Dermis blood vessel endothelial cell (primary cell): ENCODE measurements at places on chromosomes 16 and 17. TPM values are rescaled to one million over a fixed set of nuclear protein-coding genes. Genes with fewer than 3 reads are reported as not detected.
A peak's percentile ranks its signal among the peaks of the same experiment; 100 is the strongest.

DNA sequence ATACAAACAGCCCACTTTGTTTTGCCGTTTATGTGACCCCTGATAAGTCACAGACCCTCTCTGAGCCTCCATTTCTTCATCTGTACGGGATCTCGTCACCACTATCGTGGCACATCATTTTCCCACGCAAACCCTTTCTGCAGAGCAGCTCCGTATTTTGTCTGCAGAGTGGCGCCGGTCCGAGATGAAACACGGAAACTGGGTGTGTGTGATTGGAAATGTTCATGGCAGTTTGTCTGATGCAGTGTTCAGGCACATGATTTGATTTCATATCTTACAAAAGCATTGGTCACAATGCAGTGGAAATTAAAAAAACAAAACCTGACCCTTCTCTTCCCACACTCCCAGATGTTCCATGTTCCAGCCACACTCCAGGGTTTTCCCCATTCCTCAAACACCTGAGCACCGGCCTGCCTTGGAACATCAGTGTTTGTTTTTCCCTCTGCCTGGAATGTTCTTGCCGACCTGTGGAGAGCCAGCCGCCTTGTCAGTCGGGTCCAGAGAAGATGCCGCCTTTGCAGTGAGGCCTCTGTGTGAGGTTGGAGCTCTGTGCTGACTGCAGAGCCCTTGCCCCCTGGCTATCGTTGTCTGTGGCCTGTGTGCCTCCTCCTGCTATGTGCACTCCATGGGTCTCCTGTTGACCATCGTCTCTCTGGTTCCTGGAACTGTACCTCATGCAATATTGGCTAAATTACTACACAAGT is 39.2 kb downstream of the NT5M start:
- no peak for DNase-seq

- DNase-seq: no peak
Observed at GRCh38 chr17:31621566-31621965, 230.1 kb downstream of the RAB11FIP4 start.

GRCh38 chr17:29526322-29526721 is 40.5 kb downstream of the ABHD15 start:
- DNase-seq: no peak

DNA sequence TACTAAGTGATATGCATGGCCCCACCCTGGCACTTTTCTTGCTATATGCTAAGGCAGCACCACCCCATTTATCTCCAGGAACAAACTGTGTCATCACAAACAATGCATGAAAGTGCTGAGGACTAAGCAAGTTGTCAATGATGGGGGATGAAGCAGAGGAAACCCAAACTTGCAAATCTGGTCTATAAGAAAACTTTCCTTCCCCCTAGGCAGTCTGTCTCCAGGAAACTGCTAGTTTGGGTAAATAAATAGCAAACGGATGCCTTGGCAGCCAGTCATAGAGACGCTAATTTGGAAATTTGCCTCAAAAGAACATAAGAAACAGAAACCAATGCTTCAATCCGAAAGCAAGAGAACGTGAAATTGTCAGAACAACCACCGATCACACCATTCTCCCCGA is 5.6 kb upstream of the HSBP1 start:
- peak; percentile 85 for DNase-seq

DNA sequence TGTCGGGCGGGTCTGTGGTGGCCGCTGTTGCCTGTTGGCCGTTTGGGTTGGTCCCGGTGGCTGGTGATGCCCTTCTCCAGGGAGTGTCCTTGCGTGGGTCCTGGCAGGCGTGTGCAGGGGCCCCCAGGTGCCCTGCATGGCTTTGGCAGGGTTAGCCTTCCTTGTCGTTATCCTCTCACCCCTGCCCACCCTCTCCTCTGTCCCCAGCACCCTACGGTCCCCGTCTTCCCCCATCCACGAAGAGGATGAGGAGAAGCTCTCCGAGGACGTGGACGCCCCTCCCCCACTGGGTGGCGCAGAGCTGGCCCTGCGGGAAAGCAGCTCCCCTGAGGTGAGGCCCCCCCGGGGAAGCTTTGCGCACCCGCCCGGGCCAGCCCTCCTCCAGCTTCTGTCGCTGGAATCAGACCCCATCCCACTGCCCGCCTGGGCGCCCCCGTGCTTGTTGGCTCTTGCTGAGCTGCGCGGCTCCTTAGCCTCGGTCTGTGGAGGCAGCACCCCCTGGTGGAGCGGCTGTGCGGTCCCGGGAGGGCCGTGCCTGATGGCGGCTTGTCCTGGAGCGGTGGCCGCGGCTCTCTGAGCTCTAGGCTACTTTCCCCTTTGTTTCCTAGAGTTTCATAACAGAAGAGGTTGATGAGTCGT is 10.6 kb upstream of the NUDT16L1 start:
- peak; percentile 43 for DNase-seq

GRCh38 chr17:2487306-2487705 is 24.4 kb downstream of the METTL16 start:
- no peak for DNase-seq

- no peak for DNase-seq
Observed at GRCh38 chr17:73934696-73935095, 268.8 kb upstream of the RPL38 start.

DNA sequence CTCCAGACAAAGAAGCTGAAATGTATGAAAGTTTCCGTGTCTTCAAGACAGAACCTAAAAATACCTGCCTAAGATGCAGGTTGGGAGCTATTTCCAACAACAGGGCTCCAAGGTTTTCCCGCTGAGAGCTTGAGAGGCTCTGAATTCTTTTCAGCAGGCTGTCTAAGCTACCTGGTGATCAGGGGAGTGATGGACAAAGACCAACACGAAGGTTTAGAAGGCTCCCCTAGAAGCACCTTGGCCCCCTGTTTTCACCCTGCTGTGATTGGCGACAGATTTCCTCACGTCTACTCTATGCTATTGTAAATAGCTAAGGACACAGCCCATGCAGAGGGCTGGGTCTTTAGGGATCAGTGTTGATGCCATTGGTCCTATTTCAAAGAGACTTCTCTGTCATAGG is 275.2 kb upstream of the SALL1 start:
- DNase-seq: no peak

DNA sequence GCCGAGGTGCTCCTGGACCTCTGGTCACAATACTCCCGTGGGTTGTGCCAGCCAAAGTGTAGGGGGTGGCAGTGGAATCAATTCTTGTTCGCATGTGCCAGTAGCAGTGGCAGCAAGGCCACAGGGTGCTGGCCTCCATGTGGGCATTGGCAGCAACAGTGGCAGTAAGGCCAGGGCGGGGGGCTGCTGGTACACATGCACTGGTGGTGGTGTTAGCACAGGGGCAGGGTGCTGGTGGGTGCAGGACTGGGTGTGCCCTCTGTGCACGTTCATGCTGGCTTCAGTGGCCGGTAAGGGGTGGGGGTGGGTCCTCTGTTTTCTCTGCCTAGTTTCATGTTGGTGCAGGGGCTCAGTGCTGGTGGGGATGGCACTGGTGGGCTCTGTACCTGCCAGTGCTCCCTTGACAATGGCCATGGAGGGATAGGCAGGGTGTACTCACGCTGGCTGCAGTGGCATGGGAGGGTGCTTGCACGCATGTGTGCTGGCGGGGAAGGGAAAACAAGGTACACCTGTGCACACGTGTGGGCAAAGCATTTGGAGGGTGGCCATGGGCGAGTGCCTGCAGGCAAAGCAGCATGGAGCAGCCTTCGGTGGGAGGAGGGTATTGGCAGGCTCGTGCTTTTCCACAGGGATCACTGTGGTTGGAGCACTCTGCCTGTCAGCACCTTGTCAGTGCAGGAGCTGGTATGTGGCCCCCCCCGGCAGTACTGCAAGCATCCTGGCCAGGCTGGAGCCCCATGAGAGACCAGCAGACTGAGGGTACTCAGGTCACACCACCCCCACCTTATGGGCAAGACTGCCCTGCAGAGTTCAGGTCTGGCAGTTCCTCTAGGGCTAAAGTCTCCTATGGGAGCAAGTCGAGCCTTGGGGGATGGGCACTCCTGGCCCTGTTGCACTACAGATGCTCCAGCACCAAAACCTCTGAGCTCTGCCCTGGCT is 35.8 kb downstream of the NF1 start:
- no peak for DNase-seq

DNA sequence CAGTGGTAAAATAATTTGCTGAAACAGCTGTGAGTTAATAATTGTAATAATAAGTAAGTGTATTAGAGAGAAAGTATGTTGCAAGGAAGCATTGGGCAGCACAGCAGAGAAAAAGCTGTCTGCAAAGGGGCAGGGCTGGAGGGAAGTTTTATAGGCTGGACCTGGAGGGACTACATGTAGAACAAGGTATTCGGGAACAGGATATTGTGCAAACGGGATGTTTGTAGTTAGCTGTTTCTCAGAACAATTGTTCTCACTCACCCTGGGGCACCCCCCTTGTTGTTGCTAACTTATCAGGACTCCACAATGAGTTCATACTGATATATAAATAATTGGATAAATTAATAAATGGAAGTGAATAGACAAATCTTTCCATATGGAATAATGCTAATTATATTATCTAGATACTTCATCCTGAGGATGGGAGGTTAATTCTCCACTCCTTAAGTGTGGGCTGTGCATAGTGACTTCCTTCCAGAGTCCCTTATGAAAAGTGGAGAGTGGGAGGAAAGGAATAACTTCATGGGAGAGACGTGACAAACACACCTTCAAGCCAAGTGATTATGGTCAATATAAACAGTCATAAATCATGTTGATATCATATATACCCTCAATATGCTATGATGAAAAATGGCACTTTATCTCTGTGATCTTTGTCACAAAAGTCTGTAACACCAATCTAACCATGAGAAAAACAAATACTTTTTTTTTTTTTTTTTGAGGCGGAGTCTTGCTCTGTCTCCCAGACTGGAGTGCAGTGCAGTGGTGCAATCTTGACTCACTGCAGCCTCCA is 85.4 kb downstream of the PPM1E start:
- peak; percentile 54 for DNase-seq

GRCh38 chr16:7967996-7968509 is 622.3 kb downstream of the TMEM114 start:
- DNase-seq: no peak

GRCh38 chr16:12611006-12611477 is 192.6 kb downstream of the CPPED1 start:
- DNase-seq: no peak

DNA sequence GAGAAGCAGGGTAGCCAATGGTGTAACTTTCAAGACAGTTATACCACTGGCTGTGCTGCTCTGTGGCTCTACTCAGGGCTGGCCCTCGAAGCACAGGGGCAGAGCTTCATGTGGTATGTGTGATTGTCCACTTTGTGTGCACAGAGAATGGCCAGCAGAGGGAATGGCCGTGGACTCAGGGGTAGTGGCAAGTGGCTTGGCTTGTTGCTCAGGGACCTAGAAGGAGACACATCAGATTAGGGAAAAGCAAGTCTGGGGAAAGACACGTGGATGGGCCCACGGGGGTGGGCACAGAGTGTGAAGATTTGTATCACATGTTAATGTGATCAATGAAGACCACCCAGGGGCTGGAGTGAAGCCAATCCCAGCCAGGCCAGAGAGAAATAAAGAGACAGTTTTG is 20.0 kb upstream of the XYLT2 start:
- DNase-seq: no peak

DNA sequence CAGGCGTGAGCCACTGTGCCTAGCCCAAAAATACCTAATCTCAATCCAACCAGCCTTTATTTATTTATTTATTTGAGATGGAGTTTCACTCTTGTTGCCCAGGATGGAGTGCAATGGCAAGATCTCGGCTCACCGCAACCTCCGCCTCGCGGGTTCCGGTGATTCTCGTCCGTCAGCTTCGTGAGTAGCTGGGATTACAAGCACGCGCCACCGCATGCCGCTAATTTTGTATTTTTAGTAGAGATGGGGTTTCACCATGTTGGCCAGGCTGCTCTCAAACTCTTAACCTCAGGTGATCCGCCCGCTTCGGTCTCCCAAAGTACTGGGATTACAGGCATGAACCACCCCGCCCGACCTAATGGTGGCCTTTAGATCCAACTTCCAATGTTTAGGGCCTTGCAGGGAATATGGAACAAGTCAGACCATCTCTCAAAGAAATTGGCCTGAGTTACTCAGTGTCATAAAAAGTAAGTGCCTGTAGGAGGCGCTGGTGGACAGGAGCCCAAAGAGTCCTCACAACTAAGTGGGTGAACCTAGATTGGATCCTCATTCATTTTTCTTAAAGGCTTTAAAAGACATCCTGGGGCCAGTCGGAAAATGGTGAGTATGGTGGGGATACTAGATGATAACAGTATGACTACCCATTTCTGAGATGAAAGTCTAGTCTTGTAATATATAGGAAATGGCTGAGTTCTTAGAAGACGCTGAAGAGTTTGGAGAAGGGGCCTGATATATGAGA is 4.6 kb downstream of the ZSCAN10 start:
- DNase-seq: peak; percentile 83

DNA sequence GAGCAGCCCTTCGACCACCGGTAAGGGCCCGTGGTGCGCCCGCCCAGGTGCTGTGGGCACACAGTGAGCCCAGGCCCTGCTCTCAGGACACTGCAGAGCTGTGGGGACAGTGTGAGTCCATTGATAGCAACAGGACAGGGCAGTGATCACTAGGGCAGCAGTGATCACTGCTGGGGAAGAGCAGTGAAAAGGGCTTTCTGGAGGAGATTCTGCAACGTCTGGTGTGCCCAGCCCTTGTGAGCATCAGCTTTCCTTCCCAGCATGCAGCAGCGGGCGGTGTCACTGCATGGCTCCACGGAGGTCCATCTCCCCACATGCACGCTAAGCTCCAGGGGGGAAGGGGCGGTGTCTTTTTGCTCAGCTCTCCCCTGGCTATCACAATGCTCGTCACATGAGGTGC is 32.1 kb downstream of the MAP1LC3B start:
- no peak for DNase-seq

DNA sequence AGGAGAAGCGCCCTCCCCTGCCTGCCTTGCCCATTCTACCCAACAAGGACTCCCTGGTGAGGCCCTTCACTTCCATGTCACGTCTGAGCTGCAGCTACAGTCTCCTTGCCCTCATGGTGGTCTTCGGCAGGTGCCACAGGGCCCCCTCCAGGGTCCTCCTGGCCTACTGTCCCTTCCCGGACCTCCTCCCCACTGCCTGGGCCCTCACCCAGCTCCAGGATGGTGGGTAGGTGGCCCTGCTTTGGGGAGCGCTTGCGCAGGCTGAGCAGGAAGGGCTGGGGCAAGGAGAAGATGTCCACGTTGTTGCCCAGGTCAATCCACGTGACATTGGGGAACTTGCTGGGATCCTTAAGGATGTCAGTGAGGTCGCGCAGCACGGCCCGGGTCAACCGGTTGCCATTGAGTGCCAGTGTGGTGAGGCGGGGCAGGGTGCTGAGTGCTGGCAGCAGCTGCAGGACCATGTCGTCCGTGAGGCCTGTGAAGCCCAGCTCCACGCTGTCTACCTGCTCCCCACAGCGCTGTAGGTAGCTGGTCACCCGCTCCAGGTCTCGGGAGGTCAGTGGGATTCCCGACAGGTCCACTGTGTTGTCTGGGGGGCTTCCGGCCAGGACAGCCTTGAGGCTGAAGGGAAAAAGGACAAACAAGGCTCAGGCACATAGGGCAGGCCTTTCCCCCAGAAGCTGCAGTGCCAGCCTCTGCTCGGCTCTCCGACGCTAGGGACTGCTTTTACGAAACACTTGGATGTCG is 28.3 kb downstream of the TRPV2 start:
- DNase-seq: no peak

- no peak for DNase-seq
Observed at GRCh38 chr17:34979650-34980352, 511 bp upstream of the LIG3 start.

- peak; percentile 73 for DNase-seq
Observed at GRCh38 chr16:85395207-85395912, 217.8 kb upstream of the GSE1 start.

The GCGR gene
- 0.17 TPM in 1 of 2 replicates, not detected in the other for total RNA-seq

The KRT14 gene
- total RNA-seq: 0.05 and 0.85 TPM in 2 replicates

The BRCA1 gene
- 10.7 and 29.5 TPM in 2 replicates for total RNA-seq

The CEP112 gene
- 12.8 and 14.8 TPM in 2 replicates for total RNA-seq

The FBXW10B gene
- 0.79 and 1.4 TPM in 2 replicates for total RNA-seq

The COG8 gene
- 37.4 and 43.1 TPM in 2 replicates for total RNA-seq

The TEN1 gene
- total RNA-seq: 14.0 and 20.8 TPM in 2 replicates

The MMP28 gene
- total RNA-seq: 14.1 and 38.1 TPM in 2 replicates

The TBX4 gene
- total RNA-seq: not detected in 2 replicates

The CTRL gene
- 0.17 and 0.88 TPM in 2 replicates for total RNA-seq

The HOXB5 gene
- 0.17 and 0.23 TPM in 2 replicates for total RNA-seq
